Fibroblast of the aortic adventitia (primary cell): ENCODE measurements at places on chromosomes 13 and 19. TPM values are rescaled to one million over a fixed set of nuclear protein-coding genes. Genes with fewer than 3 reads are reported as not detected.

GRCh38 chr13:32837307-32837972 is 178.8 kb upstream of the KL start:
- DNase-seq: no peak

- no peak for DNase-seq
Observed at GRCh38 chr19:51467864-51468544, 9.8 kb upstream of the SIGLEC8 start.

DNA sequence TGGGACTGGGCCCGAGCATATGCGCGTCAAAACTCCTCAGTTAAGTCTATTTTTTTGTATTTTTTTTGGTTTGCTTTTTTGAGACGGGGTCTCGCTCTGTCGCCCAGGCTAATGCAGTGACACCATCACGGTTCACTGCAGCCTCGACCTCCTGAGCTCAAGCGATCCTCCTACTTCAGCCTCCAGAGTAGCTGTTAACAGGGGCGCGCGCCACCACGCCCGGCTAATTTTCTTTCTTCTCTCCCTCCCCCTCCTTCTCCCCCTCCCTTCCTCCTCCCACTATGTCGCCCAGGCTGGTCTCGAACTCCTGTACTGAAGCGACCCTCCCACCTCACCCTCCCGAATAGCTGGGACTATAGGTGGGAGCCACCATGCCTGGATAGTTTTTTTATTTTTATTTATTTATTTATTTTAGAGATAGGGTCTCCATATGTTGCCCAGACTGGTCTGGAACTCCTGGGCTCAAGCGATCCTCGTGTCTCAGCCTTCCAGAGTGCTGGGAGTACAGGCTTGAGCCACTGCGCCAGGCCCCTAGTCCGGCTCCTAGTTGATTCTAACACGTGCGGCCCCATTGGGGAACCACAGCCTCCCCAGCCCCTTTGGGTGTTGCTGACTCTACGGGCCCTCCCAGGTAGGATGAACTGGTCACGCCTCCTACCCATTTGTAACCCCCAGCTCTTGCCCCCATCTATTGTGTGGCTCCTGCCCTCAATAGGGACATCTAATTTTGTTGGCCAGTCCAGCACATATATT is 806 bp upstream of the ZNF837 start:
- DNase-seq: no peak

DNA sequence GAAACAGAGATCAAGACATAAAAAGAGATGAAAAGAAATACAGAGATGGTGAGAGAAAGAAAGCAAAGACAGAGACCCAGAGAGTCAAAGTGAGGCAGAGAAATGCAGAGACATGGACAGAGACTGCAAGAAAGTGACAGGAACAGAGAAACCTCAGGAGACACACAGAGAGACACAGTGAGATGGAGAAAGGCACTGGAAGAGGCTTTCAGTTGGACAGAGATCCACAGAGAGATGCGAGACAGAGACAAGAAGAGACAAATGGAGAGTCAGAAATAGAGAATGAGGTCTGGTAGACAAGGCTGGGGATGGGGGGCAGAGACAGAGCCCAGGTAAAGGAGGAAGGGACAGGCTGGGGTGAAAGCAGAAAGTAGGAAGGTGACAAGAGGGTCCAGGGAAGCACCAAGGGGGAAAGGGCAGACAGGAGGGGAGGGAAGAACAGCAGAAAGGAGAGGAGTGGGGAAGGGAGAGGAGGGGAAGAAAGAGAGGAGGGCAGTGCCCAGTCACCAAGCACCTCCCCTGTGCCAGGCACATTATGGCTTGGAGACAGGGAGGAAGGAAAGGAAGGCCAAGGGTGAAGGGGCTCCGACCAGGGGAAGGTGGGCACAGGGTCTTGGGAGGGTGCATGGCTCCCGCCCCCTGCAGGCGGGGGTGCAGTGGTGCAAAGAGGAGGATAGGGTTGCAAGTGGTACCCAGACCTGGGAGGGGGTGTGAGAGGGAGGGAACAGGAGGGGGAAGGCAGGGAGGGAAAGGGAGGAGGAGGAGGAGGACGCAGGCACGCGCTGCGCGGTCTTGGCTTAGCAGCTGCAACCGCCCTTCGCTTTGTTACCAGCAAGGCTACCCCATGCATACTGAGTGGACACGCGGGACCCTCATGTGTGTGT is 38.4 kb downstream of the DEDD2 start:
- no peak for DNase-seq

The B3GNT8 gene
- 1.5 and 2.1 TPM in 2 replicates for total RNA-seq

DNA sequence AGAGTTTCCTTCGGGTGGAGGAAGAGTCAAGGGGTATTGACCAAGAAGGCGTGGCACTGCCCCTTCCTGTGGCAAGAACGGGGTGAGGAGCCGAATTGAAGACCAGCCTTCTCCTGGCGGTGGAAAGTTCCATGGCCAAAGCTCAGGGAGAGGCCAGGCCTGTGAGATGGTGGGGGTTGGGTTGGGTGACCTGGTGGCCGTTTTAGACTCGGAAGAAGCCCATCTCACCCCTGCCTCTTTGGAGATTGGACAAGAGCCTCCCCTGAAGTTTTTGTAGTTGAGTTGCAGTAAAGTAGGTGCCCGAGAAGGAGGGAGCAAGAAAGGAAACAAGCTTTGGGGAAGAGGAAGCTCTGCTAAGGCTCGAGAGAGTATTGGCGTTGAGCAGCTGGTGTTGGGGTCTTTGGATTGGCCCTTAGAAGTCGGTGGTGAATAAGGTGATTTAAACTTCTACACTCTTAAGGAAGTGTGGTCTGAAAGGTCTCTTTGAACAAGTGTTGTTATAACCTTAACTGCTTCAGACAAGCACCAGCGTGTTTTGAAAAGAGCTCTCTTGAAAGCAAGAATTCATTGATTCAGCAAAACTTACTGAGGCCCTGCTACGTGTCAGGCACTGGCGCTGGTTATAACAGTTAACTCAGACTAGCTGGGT is 964 bp downstream of the SPINT2 start:
- no peak for DNase-seq

The RASAL3 gene
- not detected in 2 replicates for total RNA-seq

The ZIC5 gene
- not detected in 2 replicates for total RNA-seq

The NLRP4 gene
- total RNA-seq: not detected in 2 replicates

DNA sequence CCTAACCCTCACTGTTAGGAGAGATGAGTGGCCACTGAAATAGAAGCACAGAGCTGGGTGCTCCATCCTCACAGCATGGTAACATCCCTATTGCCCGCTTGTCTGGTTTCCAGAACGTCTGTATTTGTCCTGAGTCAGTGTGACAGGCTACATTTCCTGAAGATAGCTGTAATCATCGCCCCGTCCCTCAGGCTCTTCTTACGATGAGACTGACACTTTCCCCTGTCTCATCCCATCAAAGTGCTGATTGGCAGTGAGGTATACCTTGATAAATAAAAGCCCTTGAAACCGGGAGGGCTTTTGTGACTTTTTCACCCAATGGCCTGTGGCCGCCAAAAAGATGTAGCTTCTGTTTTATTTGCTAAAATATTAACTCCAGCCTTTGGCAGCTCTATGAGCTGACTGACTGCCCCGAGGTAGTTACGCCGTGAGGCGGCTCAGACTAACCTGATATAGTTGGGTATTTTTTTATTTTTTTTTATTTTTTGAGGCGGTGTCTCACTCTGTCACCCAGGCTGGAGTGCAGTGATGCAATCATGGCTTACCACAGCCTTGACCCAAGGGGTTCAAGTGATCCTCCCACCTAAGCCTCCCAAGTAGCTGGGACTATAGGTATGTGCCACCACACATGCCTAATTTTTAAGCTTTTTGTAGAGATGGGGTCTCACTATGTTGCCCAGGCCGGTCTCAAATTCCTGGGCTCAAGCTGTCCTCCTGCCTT is 5.7 kb upstream of the LRRC4B start:
- no peak for DNase-seq

DNA sequence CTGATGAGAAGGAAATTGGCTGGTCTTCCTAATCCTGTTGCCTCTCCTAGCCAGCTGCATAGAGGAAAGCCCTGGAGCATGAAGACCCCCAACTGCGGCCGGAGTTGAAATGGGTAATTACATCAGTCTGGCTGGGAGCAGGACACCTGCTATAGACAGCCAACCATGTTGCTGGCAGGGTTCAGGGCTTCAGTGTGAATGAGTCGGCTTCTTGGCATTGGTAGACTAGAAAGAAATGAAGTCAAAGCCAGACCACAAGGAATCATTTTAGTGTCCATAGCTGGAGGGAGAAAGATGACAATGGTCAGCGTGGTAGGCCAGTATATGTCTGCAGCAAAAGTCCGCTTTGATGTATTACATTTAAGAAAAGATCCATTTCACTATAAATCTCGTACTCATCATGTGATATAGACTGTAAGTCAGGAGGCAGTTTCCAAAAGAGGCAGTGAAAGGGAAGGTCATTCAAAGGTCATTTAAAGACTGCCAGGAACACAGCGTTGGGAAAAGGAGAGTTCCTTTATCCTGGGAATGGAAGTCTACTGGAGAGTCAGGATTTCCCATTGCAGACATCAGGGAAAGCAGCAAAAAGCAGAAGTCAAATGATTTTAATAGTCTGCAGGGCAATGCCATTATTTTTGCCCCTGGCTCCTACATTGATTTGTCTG is 262.7 kb downstream of the DNAJC15 start:
- peak; percentile 69 for DNase-seq

The SPRED3 gene
- total RNA-seq: 0.41 and 9.7 TPM in 2 replicates

DNA sequence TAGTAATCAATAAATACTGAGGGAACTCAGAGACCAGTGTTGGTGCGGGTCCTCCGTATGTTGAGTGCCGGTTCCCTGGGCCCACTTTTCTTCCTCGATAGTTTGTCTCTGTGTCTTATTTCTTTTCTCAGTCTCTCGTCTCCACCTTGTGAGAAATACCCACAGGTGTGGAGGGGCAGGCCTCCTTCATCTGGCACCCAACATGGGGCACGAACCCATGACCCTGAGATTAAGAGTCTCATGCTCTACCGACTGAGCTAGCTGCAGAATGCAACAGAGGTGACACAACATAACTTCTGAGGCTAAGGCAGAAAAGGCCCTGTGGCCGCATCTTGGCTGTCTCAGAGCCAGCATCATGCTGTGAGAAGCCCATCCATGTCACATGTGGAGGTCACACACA is 5.3 kb upstream of the ZNF613 start:
- DNase-seq: no peak

- DNase-seq: no peak
Observed at GRCh38 chr19:52527956-52528351, 486 bp downstream of the ZNF808 start.

DNA sequence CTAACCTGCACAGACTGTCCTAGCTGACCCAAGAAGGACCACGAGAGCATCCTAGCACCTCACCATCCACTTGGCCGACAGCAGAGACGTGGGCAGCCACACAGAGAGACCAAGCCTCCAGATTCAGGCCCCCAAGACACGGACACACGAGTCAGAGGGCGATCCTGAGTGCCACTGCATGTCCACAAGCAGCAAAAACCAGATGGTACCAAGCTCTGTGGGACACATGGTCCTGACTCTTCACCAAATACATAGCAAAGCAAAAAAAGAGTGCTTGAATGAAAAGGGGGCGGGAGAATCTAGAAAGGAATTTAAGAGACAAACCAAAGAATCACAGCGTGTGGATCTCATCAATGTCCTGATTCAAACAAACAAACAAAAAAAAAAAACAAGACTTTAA is 45.2 kb downstream of the MLLT1 start:
- no peak for DNase-seq

GRCh38 chr13:91904597-91904996 is 506.2 kb downstream of the GPC5 start:
- DNase-seq: no peak

DNA sequence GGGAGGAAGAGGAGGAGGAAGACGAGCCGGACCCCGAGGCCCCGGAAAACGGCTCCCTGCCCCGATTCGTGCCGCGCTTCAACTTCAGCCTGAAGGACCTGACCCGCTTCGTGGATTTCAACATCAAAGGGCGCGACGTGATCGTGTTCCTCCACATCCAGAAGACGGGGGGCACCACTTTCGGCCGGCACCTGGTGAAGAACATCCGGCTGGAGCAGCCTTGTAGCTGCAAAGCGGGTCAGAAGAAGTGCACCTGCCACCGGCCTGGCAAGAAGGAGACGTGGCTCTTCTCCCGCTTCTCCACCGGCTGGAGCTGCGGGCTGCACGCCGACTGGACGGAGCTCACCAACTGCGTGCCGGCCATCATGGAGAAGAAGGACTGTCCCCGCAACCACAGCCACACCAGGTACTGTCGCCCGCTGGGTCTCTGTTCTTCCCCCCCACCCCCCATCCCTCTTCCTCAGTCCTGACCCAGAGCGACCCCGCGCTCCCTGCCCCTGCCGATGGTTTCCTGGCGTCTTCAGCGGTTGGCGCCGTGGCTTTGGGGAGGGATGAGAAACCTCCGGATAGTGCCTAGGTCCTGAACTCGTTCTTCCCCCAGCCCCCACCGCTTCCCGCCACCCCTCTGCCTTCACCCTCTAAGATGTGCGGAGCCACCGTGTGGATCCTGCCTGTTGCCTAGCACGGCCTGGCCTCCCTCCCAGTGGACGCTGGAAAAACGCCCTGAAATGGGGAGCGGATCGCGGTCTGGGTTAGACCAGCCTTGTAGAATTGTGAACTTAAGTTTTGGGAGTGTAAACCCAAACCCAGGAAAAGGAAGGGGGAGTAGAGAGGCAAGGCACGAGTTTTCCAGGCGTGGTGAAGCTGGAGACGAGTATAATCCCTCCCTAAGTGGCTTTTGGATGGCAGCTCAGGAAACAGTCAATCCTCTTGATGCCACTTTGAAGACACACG is 1.5 kb downstream of the HS6ST3 start:
- peak; percentile 25 for DNase-seq

The C19orf47 gene
- 1.2 and 9.1 TPM in 2 replicates for total RNA-seq

- DNase-seq: no peak
Observed at GRCh38 chr19:19997656-19998268, 41.5 kb downstream of the ZNF682 start.

The CCDC169 gene
- 2.4 and 4.1 TPM in 2 replicates for total RNA-seq

DNA sequence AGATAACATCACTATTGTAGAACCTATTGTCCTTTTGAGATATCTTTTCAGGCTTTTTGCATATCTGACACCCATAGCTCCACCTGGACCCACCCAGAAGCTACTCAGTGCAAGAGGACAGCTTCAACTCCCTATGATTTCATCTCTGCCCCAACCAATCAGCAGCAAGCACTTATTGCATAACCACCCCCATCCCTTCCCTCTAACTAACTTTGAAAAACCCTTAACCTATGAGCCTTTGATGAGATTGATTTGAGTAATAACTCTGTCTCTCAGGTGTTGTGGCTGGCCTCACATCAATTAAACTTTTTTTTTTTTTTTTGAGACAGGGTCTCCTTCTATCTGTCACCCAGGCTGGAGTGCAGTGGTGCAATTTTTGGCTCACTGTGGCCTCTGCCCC is 13.4 kb upstream of the MTRF1 start:
- no peak for DNase-seq

The ZNF329 gene
- 8.7 and 13.6 TPM in 2 replicates for total RNA-seq
